ENCODE measurements at places on chromosomes 7 and 10.

DNA sequence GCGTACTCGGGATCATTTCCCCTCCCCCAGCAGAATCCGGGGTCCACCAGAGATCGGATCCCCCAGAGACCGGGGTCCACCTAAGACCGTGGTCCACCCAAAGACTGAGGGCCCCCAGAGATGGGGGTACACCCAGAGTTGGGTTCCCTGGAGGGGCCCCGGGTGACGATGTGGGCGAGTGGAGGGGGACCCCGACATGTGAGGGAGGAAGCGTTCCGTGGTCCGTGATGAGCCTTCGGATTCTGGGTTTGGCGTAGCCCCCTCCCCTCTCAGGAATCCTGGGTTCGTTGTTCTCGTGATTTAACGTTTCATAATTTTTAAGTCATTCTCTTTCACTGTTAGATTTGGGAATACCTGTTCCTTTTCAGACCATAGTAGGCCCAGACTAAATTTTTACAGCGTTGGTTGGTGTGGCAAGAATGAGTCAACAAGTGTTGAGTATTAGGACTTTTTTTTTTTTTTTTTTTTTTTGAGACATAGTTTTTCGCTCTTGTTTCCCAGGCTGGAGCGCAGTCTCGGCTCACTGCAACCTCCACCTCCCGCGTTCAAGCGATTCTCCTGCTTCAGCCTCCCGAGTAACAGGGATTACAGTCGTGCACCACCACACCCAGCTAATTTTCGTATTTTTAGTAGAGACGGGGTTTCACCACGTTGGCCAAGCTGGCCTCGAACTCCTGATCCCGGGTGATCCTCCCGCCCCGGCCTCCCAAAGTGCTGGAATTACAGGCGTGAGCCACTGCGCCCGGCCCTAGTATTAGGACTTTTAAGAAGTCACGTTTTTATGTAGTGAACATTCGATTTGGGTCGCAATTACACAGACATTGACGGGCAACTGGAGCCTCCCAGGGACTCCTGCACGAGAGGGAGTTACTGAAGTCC lies 672 bp downstream of the GTPBP4 start:
- no peak for DNase-seq

- no peak for DNase-seq
Measured at GRCh38 chr10:97291357-97292096, 910 bp downstream of the ARHGAP19 start.

DNA sequence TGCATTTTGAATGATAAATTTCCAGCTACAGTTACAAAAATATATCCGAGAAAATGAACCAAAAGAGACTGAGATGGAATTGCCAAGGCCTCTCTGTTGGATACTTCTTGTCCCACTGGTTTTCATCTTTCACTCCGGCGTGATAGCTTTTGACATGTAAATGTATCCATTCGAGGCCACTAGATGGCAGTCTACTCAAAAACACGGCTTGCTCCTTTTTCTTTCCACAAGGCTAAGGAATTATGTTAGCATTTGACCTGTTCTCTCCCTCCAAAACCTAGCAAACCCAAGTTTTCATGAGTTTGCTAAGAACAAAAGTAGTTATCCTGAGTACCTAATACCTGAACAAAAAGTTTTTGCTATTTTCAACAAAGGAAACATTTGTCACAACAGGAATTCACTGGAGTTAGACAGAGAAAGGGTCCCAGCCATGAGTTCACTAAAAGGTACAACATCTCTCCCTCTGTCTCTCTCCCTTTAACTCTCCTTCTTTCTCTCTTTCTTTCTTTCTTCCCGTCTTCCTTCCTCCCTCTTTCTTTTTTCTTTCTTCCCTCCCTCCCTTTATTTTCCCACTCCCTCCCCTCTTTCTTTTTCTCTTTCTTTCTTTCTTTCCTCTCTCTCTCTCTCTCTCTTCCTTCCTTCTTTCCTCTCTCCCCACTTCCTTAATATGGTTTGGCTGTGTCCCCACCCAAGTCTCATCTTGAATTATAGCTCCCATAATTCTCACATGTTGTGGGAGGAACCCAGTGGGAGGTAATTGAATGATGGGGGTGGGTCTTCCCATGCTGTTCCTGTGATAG lies 207.9 kb upstream of the MYO3A start:
- DNase-seq = no peak

- DNase-seq = no peak
Measured at GRCh38 chr10:126671402-126671975, 996 bp upstream of the C10orf90 start.

DNA sequence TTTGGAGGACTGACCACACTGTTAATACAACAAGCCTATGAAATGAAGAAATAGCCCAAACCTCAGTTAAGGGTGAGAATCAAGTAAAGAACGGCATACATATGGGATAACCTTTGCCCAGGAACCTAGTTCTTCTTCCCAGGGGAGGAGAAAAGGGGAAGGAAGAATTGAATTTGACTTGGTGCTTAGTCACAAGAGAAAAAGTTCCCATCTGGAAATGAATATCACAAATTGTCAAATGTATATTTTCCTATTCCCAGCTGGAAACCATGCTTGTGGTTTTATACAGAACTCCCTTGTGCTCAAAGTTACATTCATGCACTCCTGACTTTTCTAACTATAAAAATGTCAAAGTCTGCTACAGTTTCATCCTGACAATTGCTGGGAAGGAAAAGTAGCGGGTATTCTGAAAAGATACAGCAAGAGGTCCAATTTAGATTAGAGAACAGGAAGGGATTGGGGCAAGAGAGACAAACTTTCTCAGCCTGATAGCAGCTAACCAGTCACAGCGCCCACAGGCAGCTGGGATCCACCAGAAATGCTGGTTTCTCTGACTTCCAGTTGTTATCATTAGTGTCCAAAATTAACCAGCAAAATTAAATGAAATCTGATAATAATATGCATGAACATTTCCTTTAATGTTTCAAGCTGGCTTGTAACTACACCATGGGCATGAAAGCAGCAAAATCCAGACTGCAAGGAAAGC lies 18.6 kb upstream of the GSAP start:
- DNase-seq = no peak

DNA sequence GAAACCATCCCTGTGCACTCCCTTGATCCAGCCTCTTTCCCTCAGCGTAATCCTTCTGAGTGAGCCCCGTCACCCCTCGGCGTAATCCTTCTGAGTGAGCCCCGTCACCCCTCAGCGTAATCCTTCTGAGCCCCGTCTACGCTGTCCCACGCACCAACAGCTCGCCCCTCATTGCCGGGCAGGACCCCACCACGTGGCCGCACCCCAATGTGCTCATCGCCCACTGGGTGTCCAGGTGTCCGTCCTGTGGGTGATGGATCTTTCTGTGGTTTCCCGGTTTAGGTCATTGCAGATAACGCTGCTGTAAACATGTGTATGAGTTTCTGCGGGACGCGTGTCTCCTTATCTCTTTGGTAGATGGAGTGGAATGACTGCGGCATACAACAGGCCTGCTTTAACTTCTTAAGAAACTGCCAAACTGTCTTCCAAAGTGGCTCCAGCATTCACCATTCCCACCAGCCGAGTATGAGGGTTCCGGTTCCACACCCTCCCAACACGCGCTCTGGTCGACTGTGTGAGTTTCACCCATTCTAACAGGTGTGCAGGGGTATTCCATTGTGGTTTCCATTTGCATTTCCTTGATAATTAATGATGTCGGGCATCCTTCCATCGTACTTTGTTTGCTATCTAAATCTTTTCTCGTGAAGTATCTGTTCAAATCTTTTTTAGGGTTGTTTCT lies 42.1 kb upstream of the NKX6-2 start:
- DNase-seq = no peak

All from right lobe of liver (tissue), 6 donors.